Activated naive CD4-positive, alpha-beta T cell treated with anti-CD3 and anti-CD28 coated beads, Interleukin-2, amount 50 U/mL, for 16 hours (primary cell): ENCODE measurements at places on chromosomes 6 and 20.
A peak's percentile ranks its signal among the peaks of the same experiment; 100 is the strongest.

DNA sequence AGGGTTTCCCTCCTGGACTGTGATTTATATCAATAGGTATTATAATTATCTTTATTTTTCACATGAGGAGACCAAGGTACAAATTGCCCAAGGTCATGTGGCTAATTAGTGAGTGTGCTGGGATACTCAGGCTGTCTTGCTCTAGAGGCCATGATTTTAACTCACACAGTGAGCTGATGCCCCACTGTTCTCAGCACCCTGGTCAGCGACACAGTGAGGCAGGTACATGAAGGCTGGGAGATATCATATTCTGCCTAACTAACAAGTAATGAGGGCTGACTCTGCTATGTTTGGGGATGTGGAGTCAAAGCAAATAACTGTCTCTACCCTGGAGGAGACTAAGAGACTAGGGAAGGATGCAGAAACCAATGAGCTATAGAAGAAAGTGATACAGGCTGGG lies 501.1 kb downstream of the PTPRT start:
- no peak for DNase-seq

DNA sequence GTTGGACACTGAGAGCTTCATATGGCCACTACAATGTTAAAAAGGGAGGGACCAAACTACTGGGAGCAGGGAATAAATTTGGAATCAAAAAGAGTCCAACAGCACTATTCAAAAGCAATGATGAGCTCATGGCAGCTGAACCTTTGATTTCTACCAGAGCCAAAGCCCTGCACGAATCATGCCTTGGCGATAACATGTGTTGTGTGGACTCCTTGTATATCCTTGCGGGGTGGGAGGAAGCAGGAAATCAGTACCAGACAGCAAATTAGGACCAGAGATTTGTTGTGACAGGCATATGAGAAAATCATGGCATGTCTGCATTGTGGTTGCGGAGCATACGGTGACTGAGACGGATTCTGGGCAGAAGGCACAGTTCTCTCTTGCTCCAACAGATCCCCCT lies 85.6 kb upstream of the EMILIN3 start:
- DNase-seq = no peak

DNA sequence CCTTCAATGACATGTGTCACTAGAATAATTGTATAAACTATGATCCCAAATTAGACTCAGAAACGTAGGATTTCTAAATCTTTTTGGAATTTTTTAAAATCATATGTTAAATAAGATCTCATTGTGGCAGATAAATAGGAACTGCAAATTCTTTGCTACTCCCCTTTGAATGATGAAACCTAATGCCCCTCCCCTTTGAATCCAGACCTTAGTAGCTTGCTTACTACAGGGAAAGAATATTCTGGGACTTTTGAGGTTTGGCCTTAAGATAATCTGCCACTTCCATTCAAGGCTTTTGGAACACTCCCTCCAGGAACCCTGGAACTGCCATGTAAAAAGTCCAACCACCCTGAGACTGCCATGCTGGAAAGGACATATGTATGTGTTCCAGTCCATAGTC lies 7.1 kb downstream of the TDP2 start:
- DNase-seq = no peak

DNA sequence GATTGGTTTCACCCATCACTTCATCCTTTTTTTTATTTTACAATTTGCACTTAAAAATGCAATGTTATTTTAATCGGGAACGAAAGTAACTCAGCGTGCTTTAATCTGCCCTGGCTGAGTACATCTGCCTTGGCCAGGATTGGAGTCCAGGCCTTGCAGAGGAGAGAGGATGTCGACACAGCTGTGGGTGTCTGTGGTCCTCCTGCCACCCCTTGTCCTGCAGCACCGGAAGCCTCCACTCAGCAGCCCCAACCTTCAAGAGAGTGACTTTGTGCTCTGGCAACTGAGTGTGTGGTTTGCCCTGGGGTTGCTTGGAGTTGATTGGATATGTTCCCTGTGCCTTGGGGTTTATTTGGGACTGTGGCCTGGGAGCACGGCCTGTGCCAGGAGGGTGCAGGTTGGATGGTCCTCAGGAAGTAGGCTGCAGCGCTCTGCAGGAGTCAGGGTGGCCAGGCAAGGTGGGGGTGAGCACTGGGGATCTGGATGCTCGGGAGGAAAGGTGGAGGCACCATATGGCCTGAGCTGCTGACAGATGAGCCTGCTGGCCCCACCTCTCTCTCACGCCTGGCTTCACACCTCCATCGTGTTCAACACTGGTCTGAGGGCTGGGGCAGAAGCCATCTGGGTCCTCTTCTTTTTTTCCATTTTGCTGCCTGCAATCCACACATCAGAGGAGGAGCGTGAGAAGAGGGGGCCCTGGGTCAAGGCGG lies 4.3 kb downstream of the MYT1 start:
- DNase-seq = no peak

- DNase-seq = no peak
Measured at GRCh38 chr6:124753001-124753400, 209.2 kb upstream of the RNF217 start.

- DNase-seq = no peak
Measured at GRCh38 chr20:57323034-57323433, 6.6 kb upstream of the SPO11 start.

GRCh38 chr6:80335121-80335531 lies 228.7 kb downstream of the BCKDHB start:
- no peak for DNase-seq

DNA sequence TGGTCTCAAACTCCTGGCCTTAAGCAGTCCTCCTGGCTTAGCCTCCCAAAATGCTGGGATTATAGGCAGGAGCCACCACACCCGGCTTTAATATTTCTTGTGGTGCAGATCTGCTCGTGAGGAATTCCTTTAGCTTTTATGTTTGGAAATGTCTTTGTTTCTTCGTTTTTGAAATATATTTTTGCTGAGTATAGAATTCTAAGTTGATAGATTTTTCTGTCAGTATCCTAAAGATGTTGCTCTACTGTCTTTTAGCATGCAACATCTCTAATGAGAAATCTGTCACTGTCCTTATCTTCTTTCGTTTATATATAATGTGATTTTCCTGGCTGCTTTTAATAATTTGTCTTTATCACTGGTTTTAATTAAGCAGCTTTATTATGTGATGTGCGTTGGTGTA lies 75.1 kb downstream of the ZFAND3 start:
- no peak for DNase-seq

GRCh38 chr6:99233219-99233618 lies 116.3 kb downstream of the FAXC start:
- no peak for DNase-seq

DNA sequence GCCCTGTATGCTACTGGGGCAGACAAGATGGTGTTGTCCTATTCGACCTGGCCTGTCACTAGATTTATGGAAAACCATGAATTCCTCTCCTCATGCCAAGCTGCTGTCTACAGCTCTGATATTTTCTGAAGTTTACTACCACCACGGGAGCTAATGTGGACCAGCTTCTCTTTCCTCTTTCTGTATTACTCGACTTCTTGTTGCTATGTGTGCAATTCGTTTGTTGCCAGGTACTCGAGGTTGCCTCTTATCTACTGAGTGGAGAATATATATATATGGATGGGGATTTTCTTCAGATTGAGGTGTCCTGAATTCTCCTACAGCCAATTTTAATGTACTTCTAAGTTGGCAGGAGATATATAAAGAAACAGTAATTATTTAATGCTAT lies 34.7 kb downstream of the MAN1A1 start:
- DNase-seq = no peak

DNA sequence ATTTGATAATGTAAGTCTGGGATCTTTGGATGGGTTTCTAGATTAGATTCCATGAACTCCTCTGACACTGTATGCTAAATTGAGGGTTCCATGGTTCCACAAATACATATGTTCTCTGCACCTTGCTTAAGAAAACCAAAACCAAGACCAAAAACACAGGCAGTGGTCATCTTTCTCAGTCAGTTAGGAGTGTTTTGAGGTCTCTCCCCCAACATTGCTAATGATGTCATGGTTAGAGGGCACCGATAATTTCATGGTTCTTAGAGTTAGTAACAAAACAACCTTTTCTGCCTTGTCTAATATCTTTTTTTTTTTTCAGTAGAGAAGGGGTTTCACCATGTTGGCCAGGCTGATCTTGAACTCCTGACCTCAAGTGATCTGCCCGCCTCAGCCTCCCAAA lies 44.5 kb downstream of the ARID1B start:
- no peak for DNase-seq

DNA sequence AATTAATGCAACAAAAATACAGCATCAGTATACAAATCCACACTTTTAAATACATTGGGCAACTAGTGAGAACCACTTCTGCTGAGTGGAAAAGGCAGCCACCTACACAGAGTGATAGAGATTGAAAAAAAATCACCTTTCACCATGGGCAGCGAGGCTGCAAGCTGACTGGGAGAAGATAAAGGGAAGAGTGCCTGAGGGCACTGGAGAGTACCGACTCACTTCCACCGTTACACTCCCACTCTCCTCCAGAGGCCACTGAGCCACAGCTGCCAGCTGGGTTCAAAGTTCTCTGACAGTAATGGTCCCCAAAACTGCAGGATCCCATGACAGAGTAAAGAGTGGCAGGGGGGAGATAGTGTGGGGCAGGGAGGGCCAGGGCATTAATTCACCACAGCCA lies 24.1 kb downstream of the PXT1 start:
- DNase-seq = no peak

GRCh38 chr20:46357030-46357514 lies 48.8 kb upstream of the CDH22 start:
- no peak for DNase-seq

DNA sequence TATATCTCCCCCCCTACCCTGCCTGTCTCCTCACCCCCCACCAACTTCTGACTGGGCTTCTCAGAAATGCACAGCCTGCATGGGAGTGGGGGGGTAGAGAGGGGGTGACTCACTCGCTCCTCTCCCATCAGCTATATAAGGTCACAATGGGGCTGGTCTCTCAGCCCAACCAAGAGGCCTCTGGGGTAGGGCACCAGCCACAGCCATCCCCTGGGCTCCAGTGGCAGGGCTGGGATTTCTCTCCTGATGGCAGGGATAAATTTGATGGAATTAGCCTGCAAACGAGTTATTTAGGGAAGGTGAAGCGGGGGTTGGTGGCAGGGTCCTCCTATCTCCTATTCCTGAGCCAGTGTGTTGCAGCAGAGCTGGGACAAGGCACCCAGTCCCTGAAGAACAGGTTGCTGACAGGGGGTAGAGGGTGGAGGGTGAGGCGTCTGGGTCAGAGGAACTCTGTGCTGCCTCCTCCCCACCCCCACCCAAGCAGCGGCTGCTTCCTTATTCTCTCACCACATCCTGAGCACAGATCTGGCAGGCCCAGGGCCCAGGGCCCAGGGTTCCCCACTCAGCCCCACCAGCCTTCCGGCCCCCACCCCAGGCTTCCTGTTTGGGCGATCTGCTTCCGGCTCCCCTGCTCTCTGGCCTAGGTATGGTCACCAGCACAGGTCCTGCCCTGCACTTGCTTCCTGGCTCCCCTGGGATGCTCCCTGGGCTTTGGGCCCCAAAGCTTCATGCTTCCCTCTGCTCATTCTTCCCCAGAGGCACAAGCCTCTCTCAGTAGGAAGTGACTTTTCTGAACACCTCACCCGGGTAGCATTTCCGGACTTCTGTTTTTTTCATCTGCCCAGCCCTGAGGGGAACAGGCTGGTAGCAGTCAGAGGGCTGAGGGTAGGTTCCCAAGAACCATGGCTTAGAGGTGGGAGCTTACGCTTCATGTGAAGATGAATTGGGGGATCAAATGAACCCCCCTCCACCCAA lies 4.0 kb downstream of the PPP1R18 start:
- DNase-seq = peak; percentile 85

- DNase-seq = no peak
Measured at GRCh38 chr6:1970151-1970561, 275.2 kb downstream of the GMDS start.

DNA sequence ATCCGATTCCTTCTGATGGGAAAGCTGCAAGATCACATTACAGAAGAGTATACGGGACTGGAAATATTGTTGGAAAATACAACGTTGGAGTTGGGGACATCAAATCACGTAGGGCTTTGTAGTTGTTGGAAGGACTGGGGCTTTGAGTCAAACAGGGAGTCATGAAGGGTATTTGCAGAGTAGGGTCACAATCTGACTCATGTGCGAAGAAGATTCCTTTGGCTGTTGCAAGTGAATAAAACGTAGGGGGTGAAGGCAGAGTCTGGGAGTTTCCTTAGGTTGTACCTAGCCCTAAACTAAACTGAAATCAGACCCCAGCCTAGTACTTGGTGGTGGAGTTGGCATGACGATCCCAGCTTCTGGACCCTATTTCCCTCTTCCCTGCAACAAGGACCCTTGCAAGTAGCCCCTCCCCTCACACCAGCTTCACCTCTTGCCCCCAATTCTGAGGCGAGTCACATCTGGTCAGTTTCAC lies 32.3 kb downstream of the SNX5 start:
- DNase-seq = no peak

DNA sequence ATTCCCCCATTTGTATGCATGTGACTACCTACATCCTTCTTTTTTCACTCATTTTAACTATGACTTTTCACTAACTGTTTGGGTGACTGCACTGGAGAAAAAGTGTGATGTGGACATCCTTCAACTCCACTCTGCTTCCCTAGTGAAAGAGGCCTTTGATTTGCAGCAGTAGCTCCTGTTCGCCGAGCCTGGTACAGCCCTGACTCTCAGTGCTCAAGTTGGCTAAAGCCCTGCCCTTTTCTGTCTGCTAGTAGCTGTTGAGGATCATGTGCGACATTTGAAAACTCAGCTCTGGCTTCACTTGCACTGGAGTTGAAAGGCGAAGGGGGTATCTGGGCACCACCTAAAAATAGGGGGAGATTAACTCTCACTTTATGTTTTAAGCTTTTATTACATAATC lies 42.1 kb downstream of the DAAM2 start:
- DNase-seq = no peak

DNA sequence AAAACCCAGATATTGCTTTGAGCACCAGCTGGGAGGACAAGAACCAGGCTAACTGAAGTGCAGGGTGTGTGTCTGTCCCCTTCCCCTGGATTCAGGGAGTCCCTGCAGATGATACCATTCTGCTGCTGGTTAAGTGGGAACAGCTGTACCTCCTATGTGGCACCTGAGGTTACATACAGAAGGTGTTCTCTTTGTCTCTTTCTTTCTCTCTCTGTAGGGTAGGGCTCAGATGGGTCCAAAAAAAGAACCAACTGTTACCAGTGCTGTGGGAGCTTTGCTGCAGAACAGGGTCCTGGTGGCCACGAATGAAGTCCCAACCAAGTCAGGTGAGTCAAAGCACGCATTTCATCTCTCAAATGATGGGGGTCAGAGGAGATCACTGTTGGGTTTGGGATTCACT lies 38.6 kb downstream of the ZC2HC1B start:
- no peak for DNase-seq
